ENCODE measurements at places on chromosomes 3 and 15.

DNA sequence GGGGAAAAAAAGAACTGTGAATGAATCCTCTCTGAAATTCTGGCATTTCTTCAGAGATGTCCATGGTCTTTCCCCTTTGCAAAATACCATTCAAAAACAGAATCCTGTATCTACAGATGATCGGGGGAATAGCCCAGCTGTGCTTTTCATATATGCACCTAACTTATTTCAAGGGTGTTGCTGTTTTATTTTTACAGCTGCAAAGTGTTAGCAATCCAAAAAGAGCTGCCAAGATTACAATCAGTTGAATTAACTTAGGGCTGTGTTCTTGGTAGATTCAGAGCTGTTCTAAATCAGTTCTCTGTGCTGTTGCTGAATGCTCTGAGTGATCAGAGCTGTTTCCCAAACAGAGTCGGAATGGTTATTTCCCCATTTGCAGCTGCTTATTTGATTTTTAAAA lies 175.7 kb upstream of the SEMA6D start:
- DNase-seq, result no peak

GRCh38 chr3:46370839-46371518 lies at the start of gene CCR5:
Gene CCR5, plus strand, starts transcription at chr3:46370946. Its CDS starts 1,957 bp downstream, at chr3:46372903.
- DNase-seq, result no peak

- no peak for DNase-seq
Observed at GRCh38 chr15:23854912-23855659, 168.0 kb upstream of the NDN start.

- no peak for DNase-seq
Observed at GRCh38 chr3:155084567-155084966, 4.4 kb downstream of the MME start.

DNA sequence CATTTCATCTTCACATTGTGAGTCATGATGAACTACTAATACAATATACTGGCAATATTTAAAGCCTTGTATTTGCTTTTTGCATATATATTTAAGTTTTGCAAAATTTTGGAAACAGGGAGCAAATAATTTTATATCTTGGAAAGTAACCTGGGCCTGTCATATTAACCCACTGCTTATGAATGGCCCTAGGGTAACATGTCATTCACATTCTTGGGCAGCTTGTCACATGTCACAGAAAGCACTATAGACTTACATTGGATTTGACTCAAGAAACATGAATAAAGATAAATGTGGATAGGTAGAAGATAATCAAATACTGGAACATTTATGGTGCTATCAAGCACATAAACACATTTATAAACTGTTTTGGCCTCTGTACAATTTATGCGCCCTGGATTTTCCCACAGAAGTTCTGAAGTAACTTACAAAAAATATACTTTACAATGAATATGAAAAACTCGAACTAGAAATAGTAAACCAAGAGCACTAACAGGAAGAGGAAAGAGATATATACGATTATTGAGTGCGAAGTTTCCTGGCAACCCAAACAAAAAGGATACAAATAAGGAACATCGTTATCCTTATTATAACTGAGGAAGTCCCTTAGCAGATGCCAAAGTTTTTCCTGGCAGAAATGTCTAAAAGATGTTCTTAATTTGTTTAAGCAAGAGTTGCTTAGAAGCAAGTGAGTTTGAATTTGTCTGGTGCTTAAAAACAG lies 257.2 kb downstream of the RBMS3 start:
- no peak for DNase-seq

- no peak for DNase-seq
Observed at GRCh38 chr15:26391567-26392194, 381.2 kb downstream of the GABRB3 start.

GRCh38 chr3:21433751-21434150 lies 317.3 kb downstream of the ZNF385D start:
- DNase-seq, result no peak

DNA sequence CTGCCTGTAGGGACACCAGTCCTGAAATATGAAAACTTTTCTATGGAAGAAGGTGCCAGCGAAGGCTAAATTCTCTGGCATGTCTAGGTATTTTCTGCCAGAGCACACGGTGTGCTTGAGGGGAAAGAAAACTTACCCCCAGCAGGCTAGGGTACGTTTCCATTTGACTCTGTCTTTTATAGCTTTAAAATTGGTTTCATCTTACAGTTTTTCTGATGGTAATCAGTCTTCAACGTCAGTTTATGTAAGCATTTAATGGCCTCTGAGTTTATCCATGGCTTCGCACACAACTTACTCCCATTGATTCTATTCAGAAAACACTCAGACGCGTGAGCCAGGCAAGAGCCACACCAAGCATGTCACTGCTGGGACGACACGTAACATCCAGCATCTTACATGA lies 249.7 kb downstream of the ADAMTS17 start:
- no peak for DNase-seq

DNA sequence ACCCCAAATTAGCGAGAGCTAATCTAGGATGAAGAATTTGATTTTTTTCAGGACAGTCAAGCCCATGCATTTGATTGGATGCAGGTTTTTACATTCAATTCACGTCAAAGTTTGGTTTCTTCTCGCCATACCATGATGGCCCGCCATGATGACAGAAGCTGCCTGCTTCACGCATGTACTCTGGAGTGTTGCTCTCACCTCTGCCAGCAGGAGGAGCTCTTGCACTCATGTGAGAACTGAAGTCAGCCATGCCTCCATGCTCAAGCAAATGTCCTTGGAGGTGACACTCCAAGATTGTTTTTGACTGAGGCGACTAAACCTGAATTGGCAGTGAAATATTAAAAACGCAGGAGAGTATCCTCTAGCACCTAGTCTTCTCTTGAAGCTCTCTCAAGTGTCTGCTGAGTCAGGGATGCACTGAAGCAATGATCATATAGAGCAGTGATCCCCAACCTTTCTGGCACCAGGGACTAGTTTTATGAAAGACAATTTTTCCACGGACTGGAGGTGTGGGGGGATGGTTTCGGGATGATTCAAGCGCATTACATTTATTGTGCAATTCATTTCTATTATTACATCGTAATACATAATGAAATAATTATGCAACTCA lies 120.9 kb downstream of the SAMMSON start:
- no peak for DNase-seq

DNA sequence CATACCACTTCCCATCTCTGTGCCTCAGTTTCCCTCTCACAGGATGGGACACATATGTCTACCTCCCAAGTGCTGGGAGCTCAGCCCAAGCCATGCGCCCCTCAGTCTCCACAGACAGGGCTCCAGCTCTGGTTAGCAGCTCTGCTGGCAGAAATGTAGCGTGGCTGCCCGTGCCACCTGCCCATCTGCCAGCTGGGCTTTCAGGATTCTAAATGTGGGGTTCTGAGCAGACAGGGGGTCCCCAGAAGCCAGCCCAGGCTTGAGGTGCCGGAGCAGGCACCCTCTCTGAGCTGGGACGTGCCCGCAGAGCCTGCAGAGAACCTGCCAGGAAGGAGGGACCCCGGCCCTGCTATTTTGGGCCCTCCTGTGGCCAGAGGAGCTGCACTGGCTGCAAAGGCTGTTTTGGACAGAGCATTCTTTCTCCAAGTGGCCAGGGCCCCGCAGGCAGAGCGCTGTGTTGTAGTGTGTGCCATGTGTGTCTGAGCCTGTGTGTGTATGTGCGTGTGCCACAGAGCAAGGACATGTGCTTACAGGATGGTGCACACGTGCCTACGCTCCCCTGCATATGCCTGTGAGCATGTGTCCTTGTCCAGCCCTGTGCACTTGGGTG lies 31.7 kb downstream of the PSTPIP1 start:
- no peak for DNase-seq

DNA sequence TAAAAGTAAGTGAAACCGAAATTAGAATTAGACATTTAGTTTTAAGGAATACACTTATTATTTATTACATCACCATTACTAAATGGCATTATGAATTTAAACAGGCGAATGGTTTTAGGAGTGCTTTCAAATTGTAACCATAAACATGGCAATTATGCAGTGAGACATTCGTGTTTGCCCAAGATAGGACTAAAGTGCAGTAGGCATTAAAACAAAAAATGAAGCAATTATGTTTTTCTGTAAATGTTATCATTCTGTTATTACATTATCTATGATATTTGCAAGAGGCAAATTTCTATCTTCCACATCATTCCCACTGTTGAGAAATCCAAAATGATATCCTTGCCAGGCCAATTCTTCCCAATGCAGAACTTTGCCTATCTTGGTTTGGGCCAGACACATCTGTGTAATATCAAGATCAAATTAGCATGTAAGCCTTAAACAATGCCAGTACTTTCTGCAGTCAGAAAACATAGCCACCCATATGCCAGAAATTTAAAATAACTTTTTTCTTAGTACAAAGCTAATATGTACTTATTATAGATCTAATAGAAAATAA lies 156.9 kb downstream of the ATP8B4 start:
- no peak for DNase-seq

DNA sequence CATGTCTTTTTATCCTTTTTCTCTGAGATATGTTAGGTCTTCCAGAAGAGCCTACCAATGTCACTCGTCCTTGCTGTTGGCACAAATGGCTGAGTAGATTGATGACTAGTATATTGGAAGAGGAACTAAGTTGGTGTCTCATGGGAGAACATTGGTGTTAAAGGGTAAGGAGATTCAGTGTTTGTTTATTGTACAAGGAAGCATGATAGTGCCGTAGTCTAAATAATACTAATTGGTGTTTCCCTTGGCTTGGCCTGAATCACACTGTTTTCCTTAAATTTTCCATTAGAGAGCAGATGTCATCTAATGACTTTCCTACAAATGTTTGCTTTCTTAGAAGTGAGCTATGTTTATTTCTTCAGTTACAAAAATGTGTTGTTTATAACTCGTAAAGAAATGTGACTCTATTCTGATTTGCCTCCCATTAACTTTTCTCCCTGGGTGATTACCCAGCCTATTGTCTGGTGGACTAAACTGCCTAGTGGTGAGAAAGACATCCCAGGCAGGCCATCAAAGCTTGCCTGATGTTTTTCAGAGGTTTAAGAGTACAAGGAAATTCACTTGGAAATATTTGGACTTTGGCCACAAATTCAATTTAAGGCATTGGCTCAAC lies 28.7 kb downstream of the ADAMTSL3 start:
- DNase-seq, result no peak

DNA sequence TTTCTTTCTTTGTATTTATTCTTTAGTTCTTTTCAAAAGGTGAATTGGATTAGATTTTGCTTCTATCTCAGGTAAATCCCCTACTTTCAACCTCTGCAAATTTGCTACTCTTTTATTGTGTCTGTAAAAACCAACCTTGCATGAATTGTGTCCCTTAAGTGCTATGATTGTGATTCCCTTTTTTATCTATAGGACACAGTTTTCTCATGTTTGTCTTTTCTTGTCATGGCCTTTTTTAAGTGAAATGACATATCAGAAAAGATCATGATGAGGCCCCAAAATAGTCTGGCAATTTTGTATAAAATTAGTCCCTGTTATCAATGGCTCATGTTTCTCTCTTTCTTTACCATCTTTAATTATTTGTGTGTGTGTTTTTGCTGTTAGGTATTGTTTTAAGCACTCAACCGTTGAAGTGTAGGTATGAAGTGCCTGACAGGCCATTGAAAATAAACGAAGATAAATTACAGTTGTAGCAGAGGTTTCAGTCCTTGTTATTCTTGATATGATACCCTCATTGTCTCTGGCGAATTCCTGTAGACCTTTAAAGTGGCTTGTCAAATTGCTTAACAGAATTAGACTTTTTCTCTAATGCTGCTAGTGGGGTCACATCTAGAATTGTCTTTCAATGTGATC lies 184.3 kb downstream of the UBE2E2 start:
- DNase-seq, result no peak

DNA sequence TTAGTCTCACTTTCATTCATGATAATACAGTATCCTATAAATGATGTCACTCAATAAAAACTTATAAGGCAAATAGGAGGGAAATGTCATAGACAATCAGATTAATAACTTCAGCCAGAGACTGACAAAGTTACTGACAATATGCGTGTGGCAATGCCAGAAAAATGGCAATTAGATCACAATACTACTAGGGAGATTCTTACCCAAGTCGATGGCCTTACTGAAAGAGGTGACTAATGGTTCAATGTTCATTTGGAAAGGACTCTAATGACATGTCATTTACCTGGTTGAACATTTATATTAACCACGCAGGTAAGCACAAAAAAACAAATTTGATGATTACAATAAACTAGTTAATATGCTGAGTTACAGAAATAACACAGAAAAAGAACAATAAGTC lies 45.9 kb upstream of the WDR5B start:
- no peak for DNase-seq

DNA sequence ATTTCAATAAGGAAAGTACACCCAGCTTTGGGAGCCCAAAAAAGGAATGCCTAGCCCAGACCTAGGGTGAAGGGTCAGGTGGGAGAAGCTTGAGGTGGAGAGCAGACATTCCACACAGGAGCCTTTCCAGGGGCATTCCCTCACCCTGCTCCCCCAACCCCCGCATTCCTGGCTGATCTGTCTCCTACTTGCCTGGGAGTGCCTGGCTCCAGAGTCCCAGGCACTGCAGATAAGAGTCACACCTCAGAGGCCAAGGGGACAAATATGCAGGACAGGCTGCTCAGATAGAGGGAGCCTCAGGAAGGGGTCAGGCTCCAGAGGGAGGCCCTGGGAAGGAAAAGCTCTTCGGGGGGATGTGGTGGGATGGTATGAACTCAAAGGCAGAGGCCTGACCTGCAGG lies 20.8 kb upstream of the HCN4 start:
- no peak for DNase-seq

DNA sequence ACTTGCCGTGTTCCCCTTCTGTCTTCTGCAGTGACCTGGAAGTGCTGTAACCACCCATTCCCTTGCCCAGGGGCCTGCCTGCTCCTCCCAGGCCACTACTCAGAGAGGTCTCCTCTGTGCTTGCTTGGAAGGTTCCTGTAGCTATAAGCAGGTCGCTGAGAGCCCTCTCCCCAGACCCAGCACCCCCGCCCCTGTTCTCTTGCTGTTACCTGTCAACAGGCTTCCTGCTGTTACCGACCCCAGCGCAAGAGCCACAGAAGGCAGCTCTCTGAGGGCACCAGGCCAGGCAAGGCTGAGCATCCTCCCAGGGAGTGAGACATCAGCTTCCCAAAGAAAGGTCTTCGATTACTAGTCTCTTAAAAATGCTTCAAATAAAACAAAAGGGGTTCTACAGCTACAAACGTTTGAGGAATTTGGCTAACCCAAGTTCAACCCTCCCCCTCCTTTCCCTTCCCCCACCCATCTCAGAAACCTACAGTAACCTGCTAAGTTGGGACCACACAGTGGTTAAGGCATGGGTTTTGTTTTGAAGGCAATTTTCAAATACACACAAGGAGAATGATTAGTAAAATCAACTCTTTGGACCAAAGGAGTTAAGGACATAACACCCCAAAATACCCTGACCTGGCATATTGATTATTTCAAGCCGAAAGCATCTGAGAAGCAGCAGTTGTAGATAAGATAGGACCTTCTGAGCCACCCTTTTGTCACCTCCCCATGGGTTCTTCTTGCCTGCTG lies 74.9 kb upstream of the MFGE8 start:
- DNase-seq, result no peak

DNA sequence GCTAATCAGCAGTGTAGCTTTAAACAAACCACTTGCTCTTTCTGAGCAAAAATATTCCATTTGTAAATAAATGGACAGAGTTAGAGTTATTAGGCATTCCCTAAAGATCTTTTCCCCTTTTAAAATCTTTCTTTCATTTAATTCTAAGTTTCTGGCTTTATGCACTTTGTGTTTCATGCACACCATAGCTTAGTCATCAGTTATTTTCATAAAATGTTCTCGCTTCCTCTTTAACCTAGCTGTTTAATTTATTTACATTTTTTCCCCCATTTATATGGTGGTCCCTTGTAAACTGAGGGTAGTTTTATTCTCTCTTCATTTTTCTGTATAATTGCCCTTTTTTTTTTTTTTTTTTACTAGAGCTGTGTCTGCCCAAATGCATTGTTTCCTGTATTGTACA lies 315.0 kb upstream of the LRRFIP2 start:
- DNase-seq, result no peak

GRCh38 chr3:46503200-46503874 lies 5.6 kb downstream of the RTP3 start:
- no peak for DNase-seq

- DNase-seq, result no peak
Observed at GRCh38 chr3:50068134-50068533, 20.6 kb upstream of the RBM5 start.

All from anterior cingulate cortex (tissue), 58 donors.